ENCODE measurements at places on chromosomes 12 and 14. TPM values are rescaled to one million over a fixed set of nuclear protein-coding genes. Genes with fewer than 3 reads are reported as not detected.

Gene CLMN
- polyA plus RNA-seq: 0.39 TPM

Gene OSBPL8
- 109 TPM for polyA plus RNA-seq

DNA sequence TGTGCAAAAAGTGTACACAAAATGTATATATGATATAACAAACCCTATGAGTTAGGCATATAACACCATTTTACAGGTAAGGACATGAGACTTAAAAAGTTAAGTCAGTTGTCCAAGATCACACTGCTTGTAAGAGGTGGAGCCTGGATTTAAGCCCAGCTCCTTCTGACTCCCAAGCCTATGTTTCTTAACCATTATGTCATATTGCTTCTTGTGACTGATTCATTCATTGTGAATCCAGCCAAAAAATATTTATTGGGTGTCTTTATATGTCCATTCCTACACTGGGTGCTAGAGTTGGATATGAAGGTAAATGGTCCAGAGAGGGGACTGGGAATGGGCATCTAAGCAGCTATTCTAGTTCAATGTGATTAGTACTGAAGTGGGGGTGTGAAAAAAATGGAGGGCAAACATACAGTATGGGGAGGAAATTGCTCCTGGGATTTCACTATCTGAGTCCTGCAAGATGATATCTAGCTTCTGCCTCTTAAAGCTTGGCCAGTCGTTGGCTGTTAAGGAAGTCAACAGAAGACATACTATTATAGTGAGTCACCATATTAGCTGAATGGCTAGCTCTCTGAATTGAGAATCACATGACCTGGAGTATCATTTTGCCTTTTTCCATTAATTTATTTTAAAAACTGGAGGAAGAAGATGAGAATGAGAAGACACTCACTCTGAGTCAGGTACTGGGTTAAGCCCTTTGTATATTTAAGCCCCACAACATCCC lies 28.8 kb downstream of the PAX9 start:
- DNase-seq: no peak

- DNase-seq: no peak
These were observed 43.4 kb downstream of the TEAD4 start for GRCh38 chr12:3002646-3003045.

DNA sequence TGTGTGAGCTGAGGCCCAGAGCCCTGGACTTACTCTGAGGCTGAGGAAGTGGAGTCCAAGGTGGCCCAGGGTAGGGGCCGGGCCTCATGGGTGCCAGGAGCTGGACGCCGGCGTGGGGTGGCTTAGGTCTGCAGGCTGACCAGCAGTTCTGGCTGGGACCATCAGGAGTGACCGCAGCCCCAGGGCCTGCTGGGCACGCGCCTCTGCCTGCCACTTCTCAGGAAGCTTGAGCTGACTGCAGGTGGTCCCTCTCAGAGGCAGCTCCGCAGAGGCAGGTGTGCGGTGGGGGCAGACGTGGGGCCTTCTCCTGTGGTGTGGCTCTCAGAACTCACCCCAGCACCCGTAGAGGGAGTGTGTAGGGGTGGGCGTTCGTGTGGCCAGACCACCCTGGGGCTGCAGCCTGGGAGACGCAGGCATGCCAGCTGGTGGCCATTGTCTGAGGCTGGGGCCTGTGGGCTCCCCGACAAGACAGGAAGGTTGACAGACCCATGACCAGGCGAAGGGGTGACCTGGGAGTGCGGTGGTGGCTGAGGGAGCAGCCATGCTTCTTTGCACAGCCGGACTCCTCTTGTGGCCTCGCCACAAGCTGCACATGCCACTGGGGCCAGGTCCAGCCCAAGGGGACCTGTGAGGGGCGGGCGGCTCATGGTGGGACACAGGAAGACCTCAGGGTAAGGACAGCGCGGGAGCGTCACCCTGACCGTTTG lies 40.0 kb upstream of the TEX22 start:
- no peak for DNase-seq

- DNase-seq: no peak
These were observed 95.7 kb downstream of the RFLNA start for GRCh38 chr12:124390442-124391097.

All from immature natural killer cell (primary cell).